ENCODE measurements at places on chromosomes 5 and 9. TPM values are rescaled to one million over a fixed set of nuclear protein-coding genes. Genes with fewer than 3 reads are reported as not detected.

DNA sequence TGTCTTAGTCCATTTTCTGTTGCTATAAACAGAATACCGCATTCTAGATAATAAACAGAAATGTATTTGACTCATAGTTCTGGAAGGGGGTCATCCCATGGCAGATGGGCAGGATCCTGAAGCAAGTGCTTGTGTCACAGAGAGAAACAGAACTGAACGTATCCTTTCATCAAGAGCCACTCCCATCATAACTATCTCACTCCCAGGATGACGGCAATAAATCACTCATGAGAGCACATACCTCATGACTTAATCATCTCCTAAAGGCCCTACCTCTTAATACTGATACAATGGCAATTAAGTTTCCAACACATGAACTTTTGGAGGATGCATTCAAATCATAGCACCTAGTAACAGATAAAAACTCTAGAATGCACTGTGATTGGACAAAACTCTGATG lies 142.9 kb downstream of the CAMK4 start:
- DNase-seq = no peak

- DNase-seq = peak; percentile 32
Measured at GRCh38 chr9:976258-976942, at the start of gene DMRT3. Gene DMRT3, plus strand, starts transcription at chr9:976655. Its CDS starts 347 bp downstream, at chr9:977002.

DNA sequence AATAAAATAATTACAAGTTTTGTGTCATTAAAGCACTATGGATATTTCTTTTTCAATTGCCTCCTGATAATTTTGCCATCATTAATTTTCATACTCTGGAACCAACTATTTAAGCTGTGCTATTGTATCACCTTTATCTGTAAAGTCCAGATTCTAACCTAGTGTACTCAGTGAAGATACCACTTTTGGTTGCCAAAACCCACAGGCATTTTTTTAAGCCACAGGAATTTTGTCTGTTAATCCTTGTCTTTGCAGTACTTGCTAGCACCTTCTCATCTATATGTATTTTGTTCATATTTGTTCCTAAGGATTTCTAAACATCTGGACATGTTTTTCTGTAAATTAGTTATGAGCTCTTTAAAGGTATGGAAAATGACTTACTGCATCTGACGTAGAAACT lies 481.4 kb upstream of the DAB2 start:
- DNase-seq = no peak

Gene MYO10
- total RNA-seq = 0.28 TPM

DNA sequence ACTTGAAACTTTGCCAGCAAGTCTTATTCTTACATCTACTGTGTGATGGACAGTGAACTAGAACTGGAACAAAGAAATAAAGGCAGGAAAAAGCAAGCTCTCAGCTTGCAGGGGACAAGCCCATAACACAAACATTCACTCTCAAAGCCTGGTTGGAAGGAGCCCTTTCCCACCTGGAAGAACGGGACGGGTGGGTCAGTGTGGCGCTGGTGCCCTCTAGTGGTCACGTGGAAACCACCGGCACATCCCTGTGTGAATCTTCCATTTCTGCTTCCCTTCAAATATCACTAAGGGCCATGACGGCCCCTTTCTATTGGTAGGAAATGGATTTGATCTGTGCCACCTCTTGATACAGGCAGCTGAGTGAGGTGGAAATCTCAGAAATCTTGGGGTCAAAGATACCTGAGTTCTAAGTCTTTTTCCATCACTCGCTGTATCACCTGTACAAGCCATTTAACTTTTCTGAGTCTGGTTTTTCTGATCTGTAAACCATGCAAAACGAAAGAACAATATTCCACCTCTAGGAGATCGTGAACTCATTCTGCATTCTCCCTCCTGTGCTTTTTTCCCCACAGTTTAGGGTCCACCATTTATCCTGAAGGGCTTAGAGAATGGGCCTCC lies 211.6 kb downstream of the MSX2 start:
- DNase-seq = peak; percentile 60

Gene ARHGEF39
- total RNA-seq = 23.1 TPM

Gene GLRA1
- not detected for total RNA-seq

GRCh38 chr9:71968541-71969090 lies 57.2 kb downstream of the C9orf85 start:
- no peak for DNase-seq
